ENCODE measurements at places on chromosomes 3 and 15. TPM values are rescaled to one million over a fixed set of nuclear protein-coding genes. Genes with fewer than 3 reads are reported as not detected.

- no peak for DNase-seq
Measured at GRCh38 chr3:10918011-10918410, 74.5 kb upstream of the SLC6A1 start.

GRCh38 chr15:71752604-71753289 lies 57.6 kb upstream of the NR2E3 start:
- DNase-seq = no peak

DNA sequence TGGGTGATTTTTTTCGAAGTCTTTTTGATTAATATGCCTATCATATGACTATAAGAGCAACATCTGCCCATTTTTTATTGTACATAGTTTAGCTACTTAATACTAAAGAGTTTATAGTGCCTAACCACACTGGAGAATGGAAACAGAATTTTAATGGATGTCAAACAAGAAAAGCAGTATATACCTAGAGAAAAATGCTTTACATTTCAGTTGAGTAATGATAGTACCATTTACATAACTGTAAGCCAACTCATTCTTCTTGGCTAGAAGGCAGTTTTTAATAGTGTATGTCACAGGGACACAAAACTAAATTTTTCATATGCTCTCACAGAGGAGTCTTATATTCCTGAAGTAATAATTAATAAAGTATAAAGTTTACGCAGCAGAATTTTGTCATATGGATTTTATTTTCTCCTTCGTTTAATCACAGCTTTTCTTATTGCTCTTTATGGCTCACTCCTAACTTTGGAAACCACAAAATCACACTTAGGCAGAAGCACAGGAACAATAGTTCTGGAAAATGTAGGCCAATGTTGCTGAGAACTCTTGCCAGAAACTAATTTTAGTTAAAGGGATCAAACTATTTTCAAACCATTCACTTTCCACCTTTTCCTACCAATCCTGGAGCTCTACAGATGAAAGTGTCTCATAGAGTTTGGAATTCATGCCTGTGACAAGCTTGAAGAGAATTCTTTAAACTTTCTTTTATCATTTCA lies 243.6 kb downstream of the ZIC1 start:
- DNase-seq = no peak

DNA sequence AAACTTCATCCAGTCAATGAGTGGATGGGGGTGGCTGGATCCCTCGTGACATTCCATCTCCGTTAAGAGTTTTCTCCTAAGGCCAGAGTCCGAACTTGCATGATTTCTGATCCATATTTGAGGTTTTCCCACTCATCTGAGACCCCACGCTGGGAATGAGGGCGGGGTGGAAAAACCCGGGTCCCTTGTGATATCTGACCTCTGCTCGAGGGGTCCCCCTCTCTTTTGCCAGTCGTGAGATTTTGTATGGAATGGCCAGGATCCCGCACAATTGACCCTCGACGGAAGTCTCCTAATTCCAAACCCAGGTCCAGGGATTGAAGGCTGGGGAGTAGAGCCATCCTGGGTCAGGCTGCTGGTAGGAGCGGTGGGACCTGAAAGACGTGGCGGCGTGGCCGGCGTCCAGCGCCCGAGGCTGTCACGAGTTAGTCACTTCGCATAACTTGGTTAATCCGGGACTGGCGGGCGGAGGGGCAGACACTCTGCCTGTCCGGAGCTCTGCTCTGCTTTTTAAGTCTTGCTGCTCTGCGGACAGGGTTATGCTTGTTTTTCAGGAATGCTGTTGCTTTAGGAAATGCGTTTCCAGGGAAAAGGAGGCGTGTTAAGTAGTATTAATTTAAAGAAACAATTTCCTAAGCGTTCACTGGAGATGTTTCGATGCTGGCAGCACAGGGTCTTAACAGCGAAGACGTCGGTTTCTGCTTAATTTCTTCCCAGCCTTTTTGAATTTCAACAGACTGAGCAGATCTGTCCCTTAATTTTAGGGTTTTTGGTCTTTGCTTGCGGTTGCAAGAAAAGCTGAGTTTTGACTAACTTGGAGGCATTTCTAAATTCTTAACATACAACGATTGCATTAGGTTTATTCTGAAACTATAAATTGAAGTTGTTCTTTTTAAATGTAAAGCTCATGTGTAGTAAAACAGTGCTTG lies 69.7 kb upstream of the LRRFIP2 start:
- peak; percentile 92 for DNase-seq

GRCh38 chr15:78998526-78998925 lies 53.7 kb upstream of the CTSH start:
- DNase-seq = no peak

DNA sequence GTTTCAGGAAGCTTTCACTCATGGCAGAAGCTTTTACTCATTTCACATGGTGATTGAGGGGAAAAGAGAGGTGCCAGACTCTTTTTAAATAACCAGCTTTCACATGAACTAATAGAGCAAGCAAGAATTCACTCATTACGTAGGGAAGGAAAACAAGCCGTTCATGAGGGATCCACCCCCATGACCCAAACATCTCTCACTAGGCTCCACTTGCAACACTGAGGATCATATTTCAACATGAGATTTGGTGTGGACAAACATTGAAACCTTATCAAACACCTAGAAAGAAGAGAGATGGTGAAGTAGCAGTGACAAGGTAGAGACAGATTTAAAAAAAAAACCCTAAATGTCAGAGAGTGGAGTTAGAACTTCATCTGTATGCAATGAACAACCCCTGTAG lies 408.6 kb upstream of the PDZRN3 start:
- DNase-seq = no peak

DNA sequence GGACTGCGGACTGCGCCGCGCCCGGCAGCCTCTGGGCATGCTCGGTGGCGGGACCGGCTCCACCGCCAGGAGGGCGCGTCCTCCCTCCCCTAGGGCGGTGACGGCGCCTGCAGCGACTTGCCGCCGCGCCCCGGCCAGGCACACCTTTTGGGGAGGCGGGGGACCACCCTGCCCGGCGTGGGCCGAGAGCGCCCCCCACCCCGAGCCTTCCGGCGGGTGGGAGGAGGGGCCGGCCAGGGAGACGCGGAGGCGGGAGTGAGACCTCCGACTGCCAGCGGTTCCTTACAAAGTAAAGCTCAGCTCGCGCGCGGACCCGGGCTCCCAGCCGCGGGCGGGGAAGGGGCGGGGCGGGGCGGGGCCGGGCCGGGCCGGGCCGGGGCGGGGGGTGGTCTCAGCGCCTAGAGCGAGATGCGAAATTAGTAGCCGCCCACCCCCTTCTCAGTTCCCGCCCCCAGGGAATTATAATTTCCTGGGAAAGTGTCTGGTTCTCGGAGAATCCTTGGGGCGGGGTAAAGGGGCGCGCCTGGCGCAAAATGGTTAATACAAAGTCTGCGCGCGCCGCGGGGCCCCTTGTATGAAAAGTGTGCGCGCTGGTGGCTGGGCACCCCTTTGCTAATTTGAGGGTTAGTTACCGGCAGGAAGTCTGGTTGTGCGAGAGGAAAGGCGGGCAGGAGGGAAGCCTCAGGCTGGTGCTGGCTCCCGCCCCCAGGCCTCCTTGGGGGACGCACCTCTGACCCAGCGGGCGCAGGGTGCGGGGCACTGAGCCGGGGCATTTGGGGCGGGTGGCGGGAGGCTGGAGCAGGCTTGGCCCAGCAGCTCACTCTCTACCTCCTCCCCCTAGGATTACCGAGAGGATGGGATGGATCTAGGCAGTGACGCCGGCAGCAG lies 224.8 kb upstream of the IL12A start:
- peak; percentile 91 for DNase-seq

DNA sequence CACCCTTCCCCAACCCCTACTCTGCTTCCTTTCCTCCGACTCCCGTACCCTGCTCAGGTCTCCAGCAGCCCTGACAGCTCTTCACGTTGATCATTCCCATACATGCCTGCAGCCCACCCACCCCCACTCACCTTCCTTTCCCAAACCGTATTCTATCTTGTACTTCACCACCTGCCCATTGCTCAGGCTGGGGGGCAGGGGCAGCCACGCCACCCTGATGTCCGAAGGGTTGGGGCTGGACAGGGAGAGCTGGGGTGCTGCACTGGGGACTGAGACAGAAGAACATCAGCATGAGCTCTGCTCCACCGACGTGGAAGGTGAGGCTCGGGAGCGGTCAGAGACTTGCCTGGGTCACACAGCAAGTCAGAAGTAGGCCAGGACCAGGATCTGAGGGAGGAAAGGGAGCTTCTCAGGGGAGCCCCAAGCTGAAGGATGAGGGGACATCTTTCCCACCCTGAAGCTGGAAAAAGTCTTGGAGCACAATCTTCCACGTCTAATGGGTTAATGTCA lies 16.5 kb upstream of the IGDCC3 start:
- no peak for DNase-seq

GRCh38 chr3:195897853-195898415 lies 10.4 kb downstream of the TNK2 start:
- no peak for DNase-seq

DNA sequence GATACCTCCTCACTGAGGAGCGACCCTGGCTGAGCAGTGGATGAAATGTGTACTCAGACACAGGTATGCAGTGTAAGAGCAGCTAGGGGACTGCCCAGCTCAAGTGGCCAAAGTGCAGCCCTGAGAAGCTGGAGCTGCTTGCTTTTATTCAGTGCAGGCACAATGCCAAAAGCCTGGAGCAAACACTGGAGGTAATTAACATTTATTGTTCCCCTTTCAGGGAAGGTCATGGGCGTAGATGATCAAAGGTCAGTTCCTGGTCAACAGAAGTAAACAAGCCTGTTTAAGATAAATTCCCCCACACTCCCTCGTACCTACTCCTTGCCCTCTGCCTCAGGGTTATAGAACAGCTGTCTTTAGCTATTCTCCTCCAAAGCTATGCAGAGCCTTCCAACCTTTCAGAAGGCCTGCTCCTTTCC lies 17.5 kb downstream of the PLA2G4F start:
- peak; percentile 43 for DNase-seq

DNA sequence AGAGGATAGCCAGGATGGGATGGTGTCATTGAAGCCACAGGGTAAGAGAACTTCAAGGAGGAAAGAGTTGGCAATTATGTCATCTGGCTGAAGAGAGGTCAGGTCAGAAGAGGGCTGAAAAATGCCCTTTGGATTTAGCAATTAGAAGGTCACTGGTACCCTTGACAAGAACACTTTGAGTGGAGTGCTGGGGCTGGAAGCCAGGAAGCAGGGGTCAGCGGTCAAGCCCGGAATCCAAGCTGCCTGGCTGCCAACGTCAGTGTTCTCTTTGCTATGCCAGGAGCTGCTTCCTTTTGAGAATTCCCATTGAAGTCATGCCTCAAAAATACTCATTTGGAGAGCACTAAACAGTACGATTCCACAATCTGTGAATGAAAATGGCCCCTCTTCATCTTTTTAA lies 386.5 kb downstream of the SHQ1 start:
- peak; percentile 69 for DNase-seq

The ROPN1 gene
- not detected for total RNA-seq

The SPATA12 gene
- 0.38 TPM for total RNA-seq

The ZNF80 gene
- total RNA-seq = not detected

The TMEM43 gene
- total RNA-seq = 86.3 TPM

Measured in upper lobe of right lung (tissue), 1 donor.